ENCODE measurements at places on chromosomes 6 and 20. TPM values are rescaled to one million over a fixed set of nuclear protein-coding genes. Genes with fewer than 3 reads are reported as not detected.
A peak's percentile ranks its signal among the peaks of the same experiment; 100 is the strongest.

DNA sequence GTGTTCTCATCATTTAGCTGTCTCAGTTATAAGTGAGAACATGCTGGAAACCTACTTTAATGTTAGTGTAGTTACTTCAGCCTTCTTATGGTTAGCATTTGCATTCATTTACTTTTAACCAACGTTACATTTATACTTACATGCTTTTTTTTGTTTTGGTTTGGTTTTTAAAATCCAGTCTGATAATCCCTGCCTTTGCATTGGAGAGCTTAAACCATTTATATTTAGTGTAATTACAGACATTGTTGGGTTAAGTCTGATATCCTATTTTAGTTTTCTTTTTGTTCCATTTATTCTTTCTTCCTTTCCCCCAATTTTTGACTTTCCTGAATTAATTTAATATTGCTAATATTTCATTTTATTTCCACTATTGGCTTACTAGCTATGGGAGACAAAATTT, 70.2 kb downstream of the AIG1 start:
- DNase-seq, result no peak

GCM1 gene
- not detected for total RNA-seq

- no peak for DNase-seq
These were observed 2.1 kb downstream of the MAFB start for GRCh38 chr20:40686893-40687292.

- DNase-seq, result peak; percentile 30
These were observed 70.6 kb upstream of the EYA4 start for GRCh38 chr6:133170602-133171001.

CCN6 gene
- not detected for total RNA-seq

GRCh38 chr20:44023515-44024371, 109.1 kb downstream of the TOX2 start:
- no peak for DNase-seq

PCIF1 gene
- 6.3 TPM for total RNA-seq

- DNase-seq, result peak; percentile 81
These were observed 37.8 kb downstream of the TAF8 start for GRCh38 chr6:42088101-42088591.

GRCh38 chr6:31861919-31862343, 690 bp downstream of the NEU1 start:
- DNase-seq, result no peak
